HuH-7.5 (cell line): ENCODE measurements at places on chromosomes 7 and 10.

GRCh38 chr10:68735119-68735518 is 14.1 kb downstream of the CCAR1 start:
- DNase-seq = no peak

- DNase-seq = no peak
Measured at GRCh38 chr7:67655168-67655567, 658.5 kb downstream of the TYW1 start.

DNA sequence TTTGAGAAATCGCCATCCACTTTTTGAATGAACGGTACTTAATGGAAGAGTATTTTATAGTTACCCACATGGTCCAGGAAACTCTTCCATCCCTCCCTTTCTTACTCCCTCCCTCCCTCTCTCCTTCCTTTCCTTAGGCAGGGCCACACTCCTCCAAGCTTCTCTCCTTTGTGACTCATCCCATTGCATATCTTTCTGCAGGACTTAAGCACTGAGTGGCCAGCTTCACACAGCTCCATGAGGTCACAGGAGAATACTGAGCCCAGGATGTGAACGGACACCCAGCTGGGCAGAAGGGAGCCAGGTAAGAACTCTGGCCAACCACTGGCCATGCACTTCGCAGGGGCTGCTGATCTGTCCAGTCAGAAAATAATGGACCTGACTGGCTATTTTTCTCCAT is 189.7 kb upstream of the ADCY1 start:
- DNase-seq = no peak

DNA sequence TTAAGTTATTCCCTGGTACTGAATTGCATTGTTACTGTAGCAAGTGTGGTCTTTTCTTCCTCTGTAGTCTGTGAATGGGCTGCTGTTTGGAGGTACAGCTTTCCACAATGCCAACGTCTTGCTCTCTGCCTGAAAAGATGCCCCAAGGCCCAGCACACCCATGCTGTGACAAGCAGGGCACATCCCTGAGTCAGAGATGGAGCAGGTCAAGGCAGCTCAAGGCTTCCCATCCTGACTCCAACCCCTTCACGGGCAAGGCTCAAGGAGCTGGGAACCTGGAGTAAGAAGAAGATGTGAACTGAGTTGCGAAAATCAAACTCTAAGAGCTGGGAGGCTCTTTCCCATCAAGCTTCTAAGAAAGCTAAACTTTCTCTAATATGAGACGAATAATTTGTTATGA is 27.2 kb downstream of the SVIL start:
- no peak for DNase-seq

DNA sequence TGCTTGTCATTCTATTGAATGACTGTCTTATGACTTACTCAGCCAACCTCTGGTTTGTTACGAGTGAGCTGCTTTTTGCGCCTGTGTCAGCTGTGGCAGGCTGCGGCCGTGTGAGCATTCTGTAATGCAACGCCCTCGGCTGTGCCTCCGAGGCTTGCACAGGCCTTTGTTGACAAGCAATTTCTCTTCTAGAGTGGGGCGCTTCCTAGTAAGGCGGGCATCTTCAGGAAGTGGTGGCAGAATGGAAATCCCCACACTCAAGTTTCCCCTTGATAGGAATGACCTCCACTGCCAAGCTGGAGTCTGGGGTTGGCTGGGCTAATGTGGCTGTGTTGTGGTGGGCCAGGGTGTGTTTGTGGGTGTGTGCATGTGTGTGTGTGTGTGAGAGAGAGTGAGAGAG is 20.2 kb upstream of the TMEM178B start:
- no peak for DNase-seq

- no peak for DNase-seq
Measured at GRCh38 chr10:31383810-31384588, 65.0 kb downstream of the ZEB1 start.

GRCh38 chr10:98610301-98610700 is 163.6 kb upstream of the HPS1 start:
- no peak for DNase-seq

- DNase-seq = peak; percentile 47
Measured at GRCh38 chr7:16609842-16610450, 35.6 kb downstream of the ANKMY2 start.

DNA sequence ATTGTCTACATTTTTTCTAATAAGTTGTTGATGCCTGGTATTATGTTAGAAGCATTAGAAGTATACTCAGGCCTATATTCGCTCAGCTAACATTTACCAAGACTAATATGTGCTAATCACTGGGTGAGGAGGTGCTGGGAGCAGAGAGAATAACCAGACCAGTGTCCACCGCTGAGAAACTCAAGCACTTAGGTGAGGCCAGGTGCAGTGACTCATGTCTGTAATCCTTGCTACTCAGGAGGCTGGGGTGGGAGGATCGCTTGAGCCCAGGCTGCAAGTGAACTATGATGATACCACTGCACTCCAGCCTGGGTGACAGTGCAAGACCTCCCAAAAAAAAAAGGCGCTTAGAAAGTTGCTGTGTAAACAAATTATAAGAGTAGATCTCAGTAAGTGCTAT is 182.2 kb upstream of the AOAH start:
- DNase-seq = no peak

GRCh38 chr7:33883671-33883965 is 21.7 kb upstream of the BMPER start:
- DNase-seq = no peak

- DNase-seq = no peak
Measured at GRCh38 chr7:135285547-135286233, 52.1 kb downstream of the STRA8 start.

DNA sequence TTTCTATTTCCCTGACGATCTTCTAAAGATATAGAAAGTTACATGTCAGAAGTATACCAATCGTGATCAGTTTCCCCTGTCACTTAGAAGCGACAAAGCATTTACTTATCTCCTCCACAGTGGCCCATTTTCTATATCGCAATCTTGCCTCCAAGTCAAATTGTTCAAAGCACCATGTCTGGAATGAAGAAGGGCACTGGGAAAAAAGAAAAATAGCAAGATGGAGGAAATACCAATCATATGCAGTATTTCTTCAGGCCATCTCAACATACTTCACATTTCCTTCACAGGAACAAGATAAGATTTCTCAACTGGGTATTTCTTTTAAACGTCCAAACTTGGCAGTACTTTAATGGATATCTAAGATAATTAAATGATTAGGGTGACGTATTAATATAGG is 63.3 kb upstream of the IL6 start:
- no peak for DNase-seq

GRCh38 chr10:106661767-106662140 is 502.8 kb downstream of the SORCS1 start:
- no peak for DNase-seq

DNA sequence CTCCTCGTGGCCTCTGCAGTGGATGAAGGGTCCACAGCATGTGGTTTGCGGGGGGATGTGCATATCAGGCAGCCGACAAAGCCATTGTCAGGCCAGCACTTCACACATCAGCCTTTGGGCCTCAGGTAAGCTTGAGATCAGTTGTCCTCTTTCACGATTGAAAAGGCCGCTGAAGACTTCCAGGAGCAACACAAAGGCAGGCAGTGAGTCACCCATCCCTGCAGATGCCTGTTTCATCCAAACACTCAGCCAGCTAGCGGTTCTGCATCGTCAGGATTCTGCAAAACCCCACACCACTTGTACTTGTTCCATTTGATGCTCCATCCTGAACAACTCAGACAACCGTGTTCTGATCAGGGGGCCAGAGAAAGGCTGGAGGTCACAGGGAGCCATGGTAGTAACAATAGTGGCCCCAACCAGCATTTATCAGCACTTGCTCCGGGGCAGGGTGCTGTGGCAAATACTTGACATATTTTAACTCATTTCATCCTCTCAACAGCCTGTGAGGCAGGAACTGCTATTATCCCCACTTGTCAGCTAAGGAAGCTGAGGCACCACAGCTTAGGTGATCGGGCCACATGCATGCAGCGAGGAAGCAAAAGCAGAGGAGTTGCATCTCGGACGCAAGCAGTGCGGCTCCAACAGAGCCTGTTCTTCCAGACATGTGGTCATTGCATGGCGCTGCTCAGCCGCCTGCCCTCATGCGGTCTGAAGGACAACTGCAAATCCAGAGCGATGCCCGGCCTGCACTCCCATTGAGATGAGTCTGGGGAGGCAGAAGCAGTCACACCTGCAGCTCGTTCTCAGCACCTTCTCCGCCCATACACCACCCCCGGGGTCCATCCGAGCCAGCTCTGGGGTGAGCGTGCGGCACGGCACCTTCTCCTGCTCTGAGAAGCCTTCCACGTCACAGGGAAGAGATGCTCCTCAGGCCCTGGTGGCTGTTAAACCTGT is 144.9 kb downstream of the PAXIP1 start:
- DNase-seq = no peak

DNA sequence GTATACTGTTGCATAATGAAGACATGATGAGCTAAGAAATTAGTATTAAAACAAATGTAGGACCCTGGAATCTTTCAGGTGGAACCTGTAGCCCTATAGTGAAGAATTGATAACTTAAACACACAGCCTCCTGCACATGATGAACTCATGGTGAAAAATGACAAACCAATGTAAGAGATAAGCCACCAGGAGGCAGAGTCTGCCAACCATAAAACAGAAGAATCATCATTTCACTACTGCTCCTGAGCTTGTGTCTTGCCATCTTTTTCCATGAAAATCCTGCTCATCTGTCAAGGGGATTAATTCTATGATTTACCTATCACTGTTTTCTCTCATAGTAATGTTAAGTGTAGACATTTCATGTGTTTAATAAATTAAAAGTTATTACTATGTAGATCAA is 363.9 kb downstream of the MALRD1 start:
- DNase-seq = no peak

DNA sequence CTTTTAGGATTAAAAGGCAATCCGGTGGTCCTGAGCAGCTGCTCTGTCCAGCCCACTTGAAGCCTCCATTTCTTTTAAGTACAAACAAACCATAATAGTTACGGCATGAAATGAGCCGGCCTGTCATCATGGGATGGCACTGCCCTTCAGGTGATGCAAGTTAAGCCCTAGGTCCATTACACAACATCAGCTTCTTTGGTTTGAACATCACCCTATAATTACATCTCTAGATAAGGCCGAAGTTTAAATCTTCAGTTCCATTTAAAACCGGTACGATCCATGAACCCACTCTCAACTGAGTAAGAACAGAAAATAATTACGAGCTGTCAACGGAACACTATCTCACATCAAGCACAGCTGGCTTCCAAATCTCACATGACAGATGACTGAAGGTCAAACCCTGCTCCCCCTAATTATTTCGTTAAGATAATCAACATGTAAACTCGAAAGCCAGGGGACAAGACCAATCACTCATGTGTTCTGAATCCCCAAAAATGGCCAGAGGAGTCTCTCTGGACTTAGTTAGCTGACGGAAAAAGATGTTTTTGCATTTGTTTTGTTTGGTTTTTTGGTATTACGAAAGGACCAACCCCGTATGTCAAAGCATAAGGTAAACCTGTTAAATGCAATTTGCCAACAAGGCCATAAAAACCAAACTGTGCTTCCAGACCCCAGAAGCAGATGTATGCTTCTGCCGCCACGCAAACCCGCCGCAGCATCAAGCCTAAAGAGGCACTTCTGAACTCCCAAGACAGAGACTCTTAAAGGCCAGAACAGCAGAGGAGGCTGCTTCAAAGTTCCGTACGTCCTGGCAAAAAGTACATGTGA is 10.8 kb downstream of the GNA12 start:
- no peak for DNase-seq

GRCh38 chr10:131724891-131725580 is 175.8 kb upstream of the PPP2R2D start:
- no peak for DNase-seq

GRCh38 chr10:82378146-82378545 is 503.2 kb downstream of the NRG3 start:
- DNase-seq = no peak

DNA sequence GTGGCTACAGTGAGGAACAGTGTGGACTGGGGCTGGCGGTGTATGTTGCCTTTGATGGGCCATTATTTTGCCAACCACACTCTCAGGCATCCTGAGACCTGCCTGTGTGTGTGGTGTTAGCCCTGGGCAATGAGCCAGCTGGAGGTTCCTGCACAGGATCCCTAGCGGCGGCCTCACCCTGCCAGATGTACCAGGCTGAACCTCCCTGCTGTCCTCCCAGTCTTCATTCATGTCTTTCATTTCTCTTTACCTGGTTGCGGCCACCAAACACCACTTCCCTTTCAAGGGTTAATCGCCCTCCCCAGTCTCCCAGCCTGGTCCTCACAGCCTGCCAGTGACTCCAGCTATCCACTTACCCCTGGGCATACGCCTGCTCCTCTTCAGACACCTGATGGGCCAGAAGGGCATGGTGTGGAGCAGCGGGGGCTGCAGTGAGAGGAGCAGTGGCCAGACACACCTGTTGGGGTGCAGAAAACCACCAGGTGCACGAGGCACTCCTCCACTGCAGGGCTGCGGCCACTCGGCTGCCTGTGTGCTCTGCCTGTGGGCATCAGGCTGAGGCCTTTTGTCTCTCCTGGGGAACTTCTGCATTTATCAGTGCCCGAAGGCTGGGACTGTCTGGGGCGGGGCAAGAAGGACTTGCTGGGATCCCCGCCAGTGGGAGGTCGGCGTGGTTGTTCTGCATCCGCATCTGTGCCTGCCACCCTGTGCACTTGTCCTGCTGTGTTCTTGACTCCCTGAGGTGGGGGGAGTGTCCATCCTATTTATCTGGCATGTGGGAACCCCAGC is 111.6 kb downstream of the ARHGAP22 start:
- no peak for DNase-seq

GRCh38 chr7:94612661-94613060 is 43.3 kb downstream of the SGCE start:
- DNase-seq = no peak

DNA sequence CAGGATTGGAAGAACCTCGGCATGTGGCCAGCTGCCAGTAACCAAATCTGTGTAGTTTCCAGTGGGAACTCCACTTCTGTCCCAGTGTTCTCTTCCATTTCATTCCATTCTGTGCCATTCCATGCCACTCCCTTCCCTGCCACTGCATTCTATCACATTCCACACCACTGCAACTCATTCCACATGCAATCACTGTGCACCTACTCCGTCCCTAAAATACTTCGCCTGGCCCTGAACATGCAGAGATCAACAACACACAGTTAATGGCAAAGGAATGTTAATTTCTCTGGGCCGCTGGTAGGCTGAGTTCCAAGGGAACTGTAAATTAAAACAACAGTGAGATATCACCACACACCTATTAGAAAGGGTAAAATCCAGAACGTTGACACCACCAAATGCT is 64.8 kb downstream of the AKR1B1 start:
- no peak for DNase-seq

- DNase-seq = peak; percentile 15
Measured at GRCh38 chr7:121406944-121407343, 10.8 kb upstream of the FAM3C start.

GRCh38 chr10:122348512-122348911 is 26.0 kb upstream of the PLEKHA1 start:
- no peak for DNase-seq

- no peak for DNase-seq
Measured at GRCh38 chr7:100583132-100584053, 2.5 kb downstream of the LRCH4 start.

GRCh38 chr10:92702301-92702916 is 12.7 kb downstream of the HHEX start:
- DNase-seq = no peak

GRCh38 chr7:100124301-100125230 is 2.2 kb upstream of the MBLAC1 start:
- DNase-seq = no peak
